Inflammatory macrophage treated with lipopolysaccharide for 1 hour (primary cell): ENCODE measurements at places on chromosomes 7 and 10.

- DNase-seq, result no peak
Observed at GRCh38 chr7:114206688-114207087, 207.9 kb upstream of the FOXP2 start.

GRCh38 chr7:31478721-31479120 lies 35.2 kb upstream of the ITPRID1 start:
- peak; percentile 15 for DNase-seq

DNA sequence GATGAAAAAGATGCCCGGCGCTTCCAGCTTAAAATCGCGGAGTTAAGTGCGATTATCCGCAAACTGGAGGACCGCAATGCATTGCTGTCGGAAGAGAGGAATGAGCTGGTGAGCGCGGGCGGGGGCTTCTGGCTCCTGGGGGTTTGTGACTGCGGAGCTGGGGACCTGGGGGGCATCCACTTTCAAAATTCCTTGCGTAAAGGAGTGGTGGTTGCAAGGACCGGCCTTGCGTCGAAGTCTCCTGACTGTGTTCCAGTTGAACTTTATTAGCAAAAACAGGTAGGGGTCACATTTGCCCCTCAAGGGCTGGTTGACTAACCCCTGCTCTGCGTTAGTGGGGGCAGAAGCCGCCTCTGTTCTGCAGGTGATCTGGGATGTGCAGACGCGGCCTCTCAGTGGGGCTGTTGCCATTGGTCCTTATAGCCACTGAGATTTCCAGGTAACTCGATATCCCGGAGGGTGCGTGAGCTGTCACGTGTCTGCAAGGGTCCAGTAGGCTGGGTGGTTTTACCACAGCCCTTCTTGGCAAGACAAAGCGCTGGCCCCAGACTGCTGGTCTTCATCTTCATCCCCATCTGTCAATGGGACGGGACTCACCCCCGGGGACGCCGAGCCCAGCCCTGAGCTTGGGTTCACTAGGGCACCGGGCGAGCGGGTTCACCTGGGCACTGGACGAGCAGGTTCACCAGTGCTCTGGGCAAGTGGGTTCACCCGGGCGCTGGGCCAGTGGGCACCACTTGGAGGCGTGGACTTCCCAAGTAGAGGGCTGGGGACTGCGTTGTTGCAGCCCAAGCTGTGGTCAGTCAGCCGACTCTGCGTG lies 51.5 kb upstream of the DPYSL4 start:
- DNase-seq, result no peak

DNA sequence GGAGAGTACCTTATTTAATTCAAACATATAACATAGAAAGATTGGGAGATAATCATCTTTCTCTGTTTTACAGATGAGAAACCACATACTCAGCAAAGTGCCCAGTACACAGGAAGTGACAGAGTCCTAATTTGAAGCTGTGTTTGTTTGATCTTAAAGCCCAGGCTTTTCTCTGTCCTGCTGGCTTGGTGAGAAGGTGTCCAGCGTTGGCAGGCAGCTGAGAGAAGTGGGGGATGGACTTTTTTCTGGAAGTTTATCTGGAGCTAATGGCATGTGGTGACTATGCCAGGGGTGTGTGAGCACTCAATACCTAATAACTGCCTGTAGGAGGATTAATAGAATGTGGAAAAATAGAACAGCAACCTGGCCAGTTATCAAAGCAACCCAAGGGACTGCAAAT lies 60.8 kb downstream of the NPSR1 start:
- DNase-seq, result no peak

DNA sequence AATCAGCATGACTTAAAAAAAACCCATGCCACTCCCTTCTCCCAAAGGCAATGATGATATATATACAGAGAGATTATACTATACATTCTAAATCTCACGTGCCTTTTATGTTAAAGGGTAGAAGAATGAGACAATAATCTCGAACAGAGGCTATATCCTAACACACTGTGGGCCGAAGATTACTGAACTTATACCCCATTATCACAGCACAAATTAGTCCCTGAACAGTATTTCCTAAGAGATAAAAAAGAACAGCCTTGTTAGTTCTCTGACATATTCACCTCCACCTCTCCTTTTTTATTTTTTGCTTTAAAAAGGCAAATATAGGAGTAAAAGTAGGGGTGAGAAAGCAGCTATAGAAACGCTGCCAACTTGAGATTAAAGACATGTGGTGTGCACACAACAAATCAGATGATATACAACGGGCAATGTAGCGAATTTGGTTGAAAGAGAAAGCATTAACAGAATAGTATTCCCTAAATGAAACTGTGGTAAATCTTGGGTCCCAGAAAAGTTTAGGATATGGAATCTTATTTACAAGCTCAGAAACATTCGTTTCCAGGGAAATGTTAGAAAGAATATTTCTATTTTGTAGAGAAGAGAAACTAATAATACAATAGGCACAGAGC lies 69.5 kb downstream of the JMJD1C start:
- DNase-seq, result no peak

DNA sequence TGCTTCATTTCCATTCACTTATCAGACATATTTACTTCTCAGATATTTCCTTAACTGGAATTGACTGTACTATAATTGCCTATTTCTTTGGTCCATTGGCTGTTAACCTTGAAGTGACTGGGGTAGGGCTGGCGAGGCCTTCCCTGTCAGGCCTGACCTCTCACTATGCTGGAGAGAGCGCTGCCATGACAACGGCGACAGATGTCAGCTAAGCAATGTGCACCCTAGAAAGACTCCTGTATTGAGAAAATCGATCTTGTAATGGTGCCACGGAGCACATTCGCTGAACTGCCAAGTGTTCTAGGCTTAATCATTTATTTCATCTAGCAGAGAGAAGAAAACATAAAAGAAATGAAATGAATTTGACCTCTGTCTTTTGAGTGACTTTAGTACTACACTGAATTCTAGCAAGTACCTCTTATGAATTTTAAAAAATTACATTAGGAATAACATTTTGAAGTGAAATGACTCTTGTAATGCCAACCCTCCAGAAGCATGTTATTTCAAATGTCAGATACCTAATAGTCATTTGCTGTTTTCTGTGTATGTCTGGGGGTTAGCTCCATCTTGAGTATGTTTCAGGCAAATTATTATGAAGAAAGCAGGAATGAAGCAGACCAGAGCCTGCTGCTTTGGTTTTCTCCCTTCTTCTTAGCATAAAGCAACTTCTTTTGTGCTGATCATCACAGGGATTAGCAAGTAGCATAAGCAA lies 148.0 kb downstream of the SNX10 start:
- DNase-seq, result no peak

- no peak for DNase-seq
Observed at GRCh38 chr7:140920745-140921144, 4.0 kb downstream of the BRAF start.

- DNase-seq, result no peak
Observed at GRCh38 chr10:25786161-25786560, 147.9 kb upstream of the MYO3A start.

DNA sequence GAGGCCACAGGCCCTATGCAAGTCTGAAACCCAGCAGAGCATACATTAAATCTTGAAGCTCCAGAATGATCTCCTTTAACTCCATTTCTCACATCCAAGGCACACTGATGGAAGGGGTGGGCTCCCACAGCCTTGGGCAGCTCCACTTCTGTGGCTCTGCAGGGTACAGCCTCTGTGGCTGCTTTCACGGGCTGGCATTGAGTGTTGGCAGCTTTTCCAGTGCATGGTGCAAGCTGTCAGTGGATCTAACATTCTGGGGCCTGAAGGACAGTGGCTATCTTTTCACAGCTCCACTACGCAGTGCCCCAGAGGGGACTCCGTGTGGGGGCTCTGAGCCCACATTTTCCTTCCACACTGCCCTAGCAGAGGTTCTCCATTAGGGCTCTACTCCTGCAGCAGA lies 265.7 kb upstream of the MAGI2 start:
- no peak for DNase-seq
